ENCODE measurements at places on chromosomes 3 and 15. TPM values are rescaled to one million over a fixed set of nuclear protein-coding genes. Genes with fewer than 3 reads are reported as not detected.
A peak's percentile ranks its signal among the peaks of the same experiment; 100 is the strongest.

DNA sequence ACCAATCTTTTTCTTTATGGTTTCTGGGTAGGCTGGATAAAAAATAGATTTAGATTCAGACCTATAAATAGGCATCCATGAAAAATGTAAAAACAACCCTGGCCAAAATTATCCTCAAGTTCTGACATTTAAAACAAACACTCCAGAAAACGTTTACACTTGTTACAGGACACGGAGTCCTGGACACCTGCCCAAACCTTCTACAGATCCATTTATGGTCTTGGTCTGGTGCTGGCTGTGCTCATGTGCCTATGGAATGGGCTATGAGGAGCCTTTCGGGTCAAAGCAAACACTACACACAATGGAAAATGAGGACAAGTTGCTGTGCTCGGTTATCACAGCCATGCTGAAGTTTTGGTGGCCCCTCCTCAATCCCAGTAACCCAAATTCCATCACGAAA lies 108.1 kb downstream of the PDZRN3 start:
- no peak for DNase-seq
- no peak overlapping the region for H3K4me3 ChIP-seq

GRCh38 chr3:143354342-143354741 lies 234.8 kb downstream of the CHST2 start:
- H3K4me3 ChIP-seq: no peak overlapping the region
- DNase-seq: no peak
- no peaks in the 10 kb centered on the region for H3K27me3 ChIP-seq
- H3K36me3 ChIP-seq: no peaks in the 10 kb centered on the region
- peaks cover 22% of the 10 kb centered on the region for H3K4me1 ChIP-seq
- no peak overlapping the region for H3K27ac ChIP-seq

DNA sequence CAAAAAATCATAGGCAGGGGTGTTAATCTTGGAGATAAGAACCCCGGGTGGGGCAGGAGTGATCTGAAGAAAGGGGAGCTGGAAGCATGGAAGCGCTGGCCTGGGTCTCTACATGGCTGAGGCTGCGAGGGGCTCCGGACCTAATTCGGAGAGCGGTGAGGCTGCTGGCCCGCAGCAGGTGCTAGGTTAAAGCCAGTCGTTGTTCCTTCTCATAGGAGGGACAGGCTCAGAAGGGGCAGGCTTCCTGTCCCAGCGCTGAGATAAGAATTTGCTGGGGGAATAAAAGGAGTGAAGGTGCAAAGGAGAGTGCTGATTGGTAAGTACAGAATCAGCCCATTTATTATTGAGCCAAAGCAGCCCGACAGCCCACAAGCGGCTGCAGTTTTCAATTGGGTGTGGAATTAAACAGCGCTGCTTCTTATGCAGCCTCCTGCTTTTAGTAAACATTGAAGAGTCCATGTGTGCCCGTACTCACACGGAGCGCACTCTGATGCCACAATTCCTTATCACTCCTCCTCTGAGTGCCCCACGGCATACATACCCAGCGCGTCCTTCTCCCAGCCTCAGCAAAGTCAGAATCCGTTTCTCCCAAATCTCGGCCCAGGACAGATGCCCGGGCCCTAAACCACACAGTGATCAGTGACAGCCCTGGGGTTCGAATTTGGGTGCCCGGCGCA lies 17.1 kb downstream of the CHST13 start:
- no peaks in the 10 kb centered on the region for H3K27me3 ChIP-seq
- H3K27ac ChIP-seq: no peak overlapping the region
- no peaks in the 10 kb centered on the region for H3K4me1 ChIP-seq
- no peak for DNase-seq

- no peaks in the 10 kb centered on the region for H3K36me3 ChIP-seq
- no peak overlapping the region for H3K27ac ChIP-seq
- no peaks in the 10 kb centered on the region for H3K27me3 ChIP-seq
Observed at GRCh38 chr15:98177966-98178592, 217.6 kb downstream of the ARRDC4 start.

GRCh38 chr15:27702581-27702980 lies 396.5 kb downstream of the OCA2 start:
- no peak for DNase-seq
- H3K4me1 ChIP-seq: no peaks in the 10 kb centered on the region
- no peaks in the 10 kb centered on the region for H3K27me3 ChIP-seq
- no peak overlapping the region for H3K27ac ChIP-seq

DNA sequence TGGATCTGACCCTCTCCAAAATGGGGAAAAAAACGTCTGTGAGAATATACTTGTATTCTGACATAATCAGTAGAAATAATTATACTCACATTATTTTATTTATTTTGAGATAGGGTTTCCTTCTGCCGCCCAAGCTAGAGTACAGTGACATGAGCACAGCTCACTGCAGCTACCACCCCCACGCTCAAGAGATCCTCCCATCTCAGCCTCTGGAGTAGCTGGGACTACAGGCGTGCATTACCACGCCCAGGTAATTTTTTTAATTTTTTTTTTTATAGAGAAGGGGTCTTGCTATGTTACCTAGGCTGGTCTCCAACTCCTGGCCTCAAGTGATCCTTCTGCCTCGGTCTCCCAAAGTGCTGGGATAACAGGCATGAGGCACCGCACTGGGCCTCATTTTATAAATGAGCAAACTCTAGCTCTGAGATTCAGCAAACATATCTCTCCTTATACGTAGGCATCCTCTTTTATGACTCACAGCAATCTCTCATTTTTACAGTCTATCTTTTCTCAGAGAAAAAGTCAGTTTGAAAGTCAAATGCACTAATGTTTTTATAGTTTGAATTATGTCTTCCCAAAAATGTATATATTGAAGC lies 989 bp upstream of the VGLL3 start:
- H3K27ac ChIP-seq: no peak overlapping the region
- H3K27me3 ChIP-seq: no peaks in the 10 kb centered on the region

- no peaks in the 10 kb centered on the region for H3K36me3 ChIP-seq
- no peak overlapping the region for H3K4me3 ChIP-seq
- DNase-seq: no peak
Observed at GRCh38 chr3:142787719-142788118, 63.9 kb downstream of the TRPC1 start.

DNA sequence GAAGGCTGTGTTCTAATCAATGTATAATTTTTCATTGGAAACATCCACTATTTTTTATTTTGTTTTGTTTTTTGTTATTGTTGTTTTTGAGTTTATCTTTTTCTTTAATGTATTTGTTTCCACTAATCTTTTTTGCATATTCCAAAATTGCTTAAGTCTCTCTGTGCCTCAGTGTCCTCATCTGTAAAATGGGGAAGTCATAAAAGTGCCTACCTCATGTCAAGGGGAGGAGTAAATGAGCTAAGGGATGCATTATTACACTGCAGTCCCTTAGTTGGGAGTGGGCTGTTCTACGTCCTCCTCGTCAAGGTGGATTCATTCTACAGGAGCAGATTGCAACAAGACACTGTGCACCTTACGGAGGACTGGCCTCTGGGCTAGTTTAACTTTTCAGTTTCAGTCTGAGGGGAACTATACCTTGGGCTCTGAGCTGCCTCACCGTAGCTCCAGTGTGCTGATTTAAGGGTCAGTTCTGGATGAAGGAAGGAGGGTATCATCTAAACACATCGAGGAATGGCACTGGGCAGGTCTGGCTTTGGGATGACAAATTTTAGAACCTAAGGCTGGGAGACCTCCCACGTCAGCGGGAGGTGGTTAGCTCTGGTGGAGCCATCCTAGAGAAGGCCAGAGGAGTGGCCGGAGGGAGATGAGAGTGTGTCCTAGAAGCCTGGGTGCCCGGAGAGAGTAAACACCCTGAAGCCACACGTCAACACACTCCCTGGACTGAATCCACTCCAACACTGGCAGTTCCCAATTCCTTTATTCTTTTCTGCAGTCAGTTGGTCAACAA lies 5.1 kb upstream of the SRP14 start:
- peak overlapping the region; percentile 63 for H3K27ac ChIP-seq
- DNase-seq: no peak
- H3K27me3 ChIP-seq: no peaks in the 10 kb centered on the region
- peaks cover 50% of the 10 kb centered on the region for H3K4me1 ChIP-seq

DNA sequence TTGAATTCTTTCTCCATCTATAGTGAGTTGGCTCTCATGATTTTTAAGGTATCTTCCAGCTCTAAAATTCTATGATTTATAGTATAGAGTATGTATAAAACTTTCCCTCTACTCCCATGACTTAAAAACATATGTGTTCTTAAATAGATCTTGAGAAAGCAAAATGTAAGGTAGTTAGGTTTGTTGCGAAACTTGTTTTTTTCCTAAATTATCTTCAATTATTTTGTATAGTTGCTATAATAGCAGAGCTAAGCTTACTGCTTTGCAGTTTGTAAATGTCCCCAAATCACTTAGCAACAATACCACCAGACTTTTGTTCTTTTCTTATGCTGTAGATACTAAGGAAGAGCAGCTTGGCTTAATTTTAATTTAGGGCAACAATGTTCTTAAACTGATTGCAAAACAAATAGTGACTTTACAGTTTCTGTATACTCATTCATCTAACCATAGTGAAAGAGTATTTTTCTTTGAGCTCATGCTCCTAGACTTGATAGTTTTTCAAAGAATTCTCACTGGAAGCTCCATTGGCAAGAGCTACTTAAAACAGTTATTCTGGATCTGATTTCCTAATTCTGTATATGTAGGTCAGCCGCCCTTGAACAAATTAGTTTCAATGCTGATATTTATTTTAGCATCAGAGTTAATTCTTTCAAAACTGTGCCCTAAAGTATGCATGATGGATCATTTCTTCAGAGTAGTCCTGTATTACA lies 61.2 kb downstream of the LYSMD4 start:
- H3K27ac ChIP-seq: no peak overlapping the region
- peaks cover 50% of the 10 kb centered on the region for H3K36me3 ChIP-seq
- no peaks in the 10 kb centered on the region for H3K27me3 ChIP-seq
- no peaks in the 10 kb centered on the region for H3K4me1 ChIP-seq
- no peak for DNase-seq
- H3K4me3 ChIP-seq: no peak overlapping the region

DNA sequence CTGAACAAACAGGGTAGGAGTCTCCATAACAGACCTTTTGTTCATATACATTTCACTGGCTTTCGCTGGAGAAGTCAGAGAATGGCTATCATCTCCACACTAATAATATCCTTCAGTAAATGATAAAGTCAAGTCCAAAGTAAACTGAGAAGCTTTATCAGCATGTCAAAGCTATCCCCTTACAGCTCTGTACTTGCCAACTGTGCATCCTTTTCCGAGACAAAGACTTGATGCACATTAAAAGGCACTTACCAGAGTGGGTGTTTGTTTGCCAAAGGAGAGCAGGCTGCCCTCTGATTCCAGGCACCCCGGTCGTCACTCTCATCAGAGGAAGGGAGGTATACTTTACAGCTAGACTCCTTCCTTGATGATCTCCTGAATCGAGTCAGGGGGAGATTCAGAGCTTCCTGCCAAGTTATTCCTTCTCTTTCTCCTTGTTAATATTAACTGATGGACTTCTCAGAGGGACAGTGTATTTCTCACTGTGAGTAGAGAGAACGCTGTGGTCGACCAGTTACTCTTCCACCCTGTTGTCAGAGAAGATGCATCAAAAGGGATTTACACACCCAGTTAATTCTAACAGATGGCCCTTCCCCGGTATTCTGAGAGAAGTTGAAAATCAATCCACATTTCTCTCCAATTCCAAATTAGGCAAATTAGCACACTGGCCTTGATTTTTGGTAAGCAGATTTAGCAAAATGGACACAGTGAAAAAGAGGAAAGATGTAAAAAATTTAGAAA lies 504.7 kb upstream of the NR2F2 start:
- no peaks in the 10 kb centered on the region for H3K4me1 ChIP-seq
- H3K4me3 ChIP-seq: no peak overlapping the region
- H3K27ac ChIP-seq: no peak overlapping the region
- no peaks in the 10 kb centered on the region for H3K36me3 ChIP-seq

DNA sequence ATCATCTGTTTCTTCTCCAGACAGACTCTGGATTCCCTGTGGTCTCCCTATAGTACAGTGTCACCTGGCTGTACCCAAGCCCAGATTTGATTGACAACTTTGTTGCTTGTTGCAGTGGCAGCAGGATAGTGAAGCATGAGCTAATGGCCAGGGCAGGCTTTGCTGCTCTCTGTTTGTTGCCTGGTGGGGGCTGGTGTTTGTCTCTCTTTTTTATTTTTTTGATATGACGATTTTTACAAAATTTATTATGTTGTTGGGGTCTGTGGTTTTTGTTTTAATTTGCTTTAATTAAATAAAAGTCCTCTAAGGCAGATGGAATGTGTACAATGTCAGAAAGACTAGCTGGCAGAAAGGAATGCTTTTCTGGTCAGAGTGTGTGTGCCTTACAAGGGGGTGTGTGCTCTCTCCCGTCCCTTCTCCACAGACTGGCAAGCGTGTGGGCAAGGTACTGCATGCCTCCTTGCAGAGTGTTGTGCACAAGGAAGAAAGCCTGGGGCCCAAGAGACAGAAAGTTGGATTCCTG lies 15.2 kb upstream of the CLEC3B start:
- peaks cover 11% of the 10 kb centered on the region for H3K4me1 ChIP-seq
- H3K4me3 ChIP-seq: no peak overlapping the region
- H3K36me3 ChIP-seq: peaks cover 33% of the 10 kb centered on the region
- H3K27ac ChIP-seq: no peak overlapping the region
- no peaks in the 10 kb centered on the region for H3K27me3 ChIP-seq

DNA sequence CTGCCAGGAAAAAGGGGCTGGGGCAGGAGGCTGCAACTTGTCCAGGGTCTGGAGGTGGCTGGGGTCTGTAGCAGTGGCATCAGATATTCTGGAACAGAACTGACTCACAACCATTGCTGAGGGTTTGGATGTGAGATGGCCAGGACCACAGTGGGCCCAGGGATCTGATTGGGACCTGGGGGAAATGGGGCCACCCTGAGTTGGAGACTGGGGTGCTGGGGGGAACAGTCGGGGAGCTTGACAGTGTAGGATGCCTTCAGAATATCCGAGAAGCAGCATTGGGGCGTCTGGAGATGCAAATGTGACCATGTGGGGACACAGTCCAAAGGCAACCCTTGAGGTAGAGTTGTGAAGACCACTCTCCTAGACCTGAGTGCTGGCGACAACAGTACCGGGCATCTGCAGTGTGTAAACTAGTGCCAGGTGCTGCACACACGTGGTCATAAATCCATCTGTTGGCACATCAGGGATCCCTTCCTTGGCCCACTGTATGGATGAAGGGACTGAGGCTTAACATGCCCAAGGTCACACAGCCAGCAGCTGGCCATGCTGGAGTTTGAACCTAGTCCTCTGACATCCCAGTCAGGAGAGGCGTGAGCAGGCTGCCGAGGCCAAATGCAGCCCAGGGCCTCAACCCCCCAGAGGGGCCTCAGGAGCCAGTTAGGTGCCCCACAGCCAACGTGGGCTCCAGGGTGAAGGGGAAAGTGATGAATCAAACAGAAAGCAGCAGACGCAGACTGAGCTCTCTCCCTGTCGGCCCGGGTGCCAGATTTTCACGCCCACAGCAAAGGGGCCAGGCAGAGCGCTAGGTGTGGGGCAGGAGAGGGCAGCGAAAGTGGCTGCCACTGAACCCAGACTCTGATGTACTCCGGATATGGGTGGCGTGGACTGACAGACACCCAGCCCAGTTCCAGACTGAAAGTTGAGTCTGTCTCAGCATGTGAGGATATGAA lies 18.8 kb downstream of the HEMK1 start:
- H3K4me3 ChIP-seq: no peak overlapping the region
- H3K4me1 ChIP-seq: peaks cover 18% of the 10 kb centered on the region
- H3K27me3 ChIP-seq: no peaks in the 10 kb centered on the region
- DNase-seq: no peak
- H3K36me3 ChIP-seq: no peaks in the 10 kb centered on the region
- H3K27ac ChIP-seq: no peak overlapping the region

The DENND6A gene
- 10.0 TPM for polyA plus RNA-seq

The NME9 gene
- polyA plus RNA-seq: 0.17 TPM

The KNL1 gene
- 1.7 TPM for polyA plus RNA-seq

The TRIM42 gene
- not detected for polyA plus RNA-seq

The CCR4 gene
- polyA plus RNA-seq: 0.49 TPM

The XYLB gene
- 0.19 TPM for polyA plus RNA-seq

The CCR2 gene
- polyA plus RNA-seq: 0.23 TPM

All from B cell (primary cell).